Omental fat pad (tissue), 4 donors: ENCODE measurements at places on chromosomes 5 and 9.

DNA sequence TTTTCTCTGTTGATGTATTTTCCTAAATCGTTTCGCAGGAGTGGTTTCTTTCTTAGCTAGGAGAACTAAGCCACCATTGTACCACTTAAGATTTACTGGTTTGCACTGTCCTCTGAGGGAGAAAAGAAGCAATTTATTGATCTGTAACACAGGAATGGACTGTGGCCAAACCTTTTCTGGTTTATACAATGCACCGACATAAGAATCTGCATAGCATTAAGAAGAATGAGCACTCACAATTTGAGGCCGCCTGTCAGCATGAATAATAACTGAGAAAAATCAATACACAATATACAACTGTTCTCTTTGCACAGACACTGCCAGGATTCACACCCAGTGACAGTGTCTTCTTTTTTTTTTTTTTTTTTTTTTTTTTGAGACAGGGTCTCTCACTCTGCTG is 168.6 kb upstream of the DMRT1 start:
- DNase-seq: no peak

GRCh38 chr5:146540414-146540813 is 24.4 kb upstream of the GPR151 start:
- no peak for DNase-seq

GRCh38 chr5:134143944-134144941 is 29.8 kb downstream of the TCF7 start:
- peak; percentile 7 for DNase-seq

GRCh38 chr5:9067154-9067553 is 478.7 kb downstream of the SEMA5A start:
- no peak for DNase-seq

DNA sequence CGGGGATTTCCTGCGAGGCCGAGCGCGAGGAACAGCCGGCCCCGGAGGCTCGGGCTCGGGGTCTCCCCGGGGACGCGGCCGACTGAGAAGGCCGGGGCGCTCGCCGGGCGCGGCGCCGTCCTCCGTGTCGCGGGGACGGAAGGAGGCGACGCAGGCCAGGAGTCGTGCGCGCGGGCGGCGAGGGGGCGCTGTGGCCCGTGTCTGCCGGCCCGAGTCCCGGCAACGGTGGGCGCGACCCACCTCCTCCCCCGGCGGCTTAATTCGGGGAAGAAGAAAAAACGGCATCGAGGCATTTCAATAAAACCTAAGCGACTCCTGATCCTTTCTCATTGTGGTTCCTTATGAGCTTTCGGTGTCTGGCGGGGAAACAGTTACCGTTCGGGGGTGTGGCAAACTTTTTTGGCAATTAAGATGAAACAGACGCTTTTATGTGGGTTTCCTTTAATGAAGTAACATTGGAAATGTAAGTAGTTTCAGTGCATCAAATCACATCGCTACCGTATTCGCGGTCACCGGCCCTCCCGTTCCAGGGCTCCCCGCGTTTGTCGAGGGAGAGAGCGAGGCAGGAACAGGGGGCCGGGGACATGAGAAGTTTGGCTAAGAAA is 3.7 kb upstream of the IRX2 start:
- DNase-seq: no peak

DNA sequence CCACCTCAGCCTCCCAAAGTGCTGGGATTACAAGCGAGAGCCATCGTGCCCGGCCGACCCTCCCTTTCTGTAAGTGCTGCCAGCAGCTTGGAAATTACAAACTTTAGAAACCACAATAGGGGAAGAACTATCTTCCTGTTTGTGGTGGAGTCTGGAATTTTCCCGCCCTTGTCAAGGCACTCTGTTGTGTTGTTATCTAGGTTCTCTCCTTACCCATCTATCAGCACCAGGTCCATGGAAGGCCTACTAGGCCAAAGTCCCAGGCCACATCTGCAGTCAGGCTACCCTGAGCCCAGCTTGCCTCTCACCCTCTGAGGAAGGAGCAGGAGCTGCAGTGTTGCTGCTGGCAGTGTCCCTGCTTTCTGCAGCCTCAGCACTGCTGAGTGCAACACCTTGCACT is 214.9 kb downstream of the MCTP1 start:
- no peak for DNase-seq

GRCh38 chr9:122053567-122054350 is 39.3 kb downstream of the TTLL11 start:
- DNase-seq: no peak

DNA sequence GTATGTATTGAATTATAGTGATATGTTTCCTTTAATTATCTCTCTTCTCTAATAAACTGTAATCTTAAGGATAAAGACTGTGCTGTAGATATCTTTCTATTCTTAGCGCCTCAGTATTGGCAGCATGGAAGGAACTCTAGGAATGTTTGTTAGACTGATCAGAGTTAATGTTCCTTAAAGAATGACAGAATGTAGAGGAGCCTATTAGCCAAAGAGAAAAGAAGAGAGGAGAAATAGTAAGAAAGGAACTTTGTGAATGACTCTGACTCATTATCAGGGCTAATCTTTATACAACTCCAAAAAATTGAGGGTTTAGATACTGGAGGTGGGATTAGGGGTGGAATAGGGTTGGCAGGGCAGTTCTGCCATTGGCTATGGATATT is 59.0 kb upstream of the NUDT12 start:
- DNase-seq: no peak

DNA sequence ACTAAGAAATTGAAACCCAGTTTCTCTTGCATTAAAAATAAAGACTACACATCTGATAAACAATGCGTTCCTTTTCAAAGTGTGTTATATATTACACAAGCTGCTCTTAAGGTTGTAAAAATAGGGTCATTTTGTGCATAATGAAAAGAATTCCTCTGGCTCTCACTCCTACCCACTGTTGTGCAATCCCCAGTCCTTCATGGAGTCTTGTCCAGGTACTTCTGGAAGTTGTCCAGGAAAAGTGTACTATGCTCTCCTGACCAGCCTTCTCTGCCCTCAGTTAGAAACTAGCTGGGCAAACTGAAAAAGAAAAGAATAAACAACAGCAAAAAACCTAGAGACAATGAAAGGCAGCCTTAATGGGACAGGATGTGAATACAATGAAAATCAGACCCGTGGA is 345.5 kb upstream of the PAPPA start:
- DNase-seq: no peak

DNA sequence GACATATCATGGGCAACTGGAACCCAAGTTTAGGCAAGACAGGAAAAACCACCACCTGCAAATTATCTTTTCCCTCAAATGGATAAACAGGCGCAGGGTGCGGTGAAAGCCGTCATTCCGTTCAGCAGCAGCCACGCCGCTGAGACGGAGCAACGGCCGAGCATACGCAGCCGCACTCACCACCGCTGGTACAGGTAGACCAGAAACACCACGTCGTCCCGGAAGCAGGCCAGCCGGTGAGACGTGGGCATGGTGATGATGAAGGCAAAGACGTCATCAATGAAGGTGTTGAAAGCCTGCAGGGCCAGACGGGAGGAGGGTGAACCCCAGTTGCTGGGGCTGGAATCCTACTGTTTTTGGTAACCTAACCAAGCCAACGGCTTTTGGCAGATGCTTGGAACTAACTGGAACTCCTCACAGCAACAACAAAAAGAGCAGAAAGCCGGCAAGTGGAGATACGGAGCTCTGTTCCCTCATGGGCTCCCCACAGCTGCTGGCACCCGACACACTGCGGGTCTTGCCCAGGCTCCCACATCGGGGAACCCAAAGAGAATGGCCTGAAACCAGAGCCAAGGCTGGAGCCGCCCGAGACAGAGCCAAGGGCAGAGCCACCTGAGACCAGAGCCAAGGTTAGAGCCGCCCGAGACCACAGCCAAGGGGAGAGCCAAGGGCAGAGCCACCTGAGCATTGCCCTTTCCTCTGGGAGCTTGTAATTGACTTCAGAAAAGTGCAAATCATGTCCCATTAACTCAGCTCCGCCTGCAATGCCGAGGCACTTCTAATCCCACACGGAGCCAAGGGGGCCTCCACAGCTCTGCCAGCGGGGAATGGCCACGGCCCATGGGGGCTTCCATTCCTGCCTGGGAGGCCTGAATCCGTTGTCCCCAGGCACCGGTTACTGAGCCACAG is 24.2 kb downstream of the CLPTM1L start:
- no peak for DNase-seq

GRCh38 chr5:131109540-131110255 is 55.4 kb downstream of the HINT1 start:
- DNase-seq: no peak

- DNase-seq: no peak
These were observed 23.6 kb upstream of the PDE4D start for GRCh38 chr5:59917121-59917520.

GRCh38 chr9:16105168-16106020 is 552.6 kb downstream of the CCDC171 start:
- no peak for DNase-seq

GRCh38 chr5:76041863-76042262 is 41.3 kb upstream of the SV2C start:
- DNase-seq: no peak

DNA sequence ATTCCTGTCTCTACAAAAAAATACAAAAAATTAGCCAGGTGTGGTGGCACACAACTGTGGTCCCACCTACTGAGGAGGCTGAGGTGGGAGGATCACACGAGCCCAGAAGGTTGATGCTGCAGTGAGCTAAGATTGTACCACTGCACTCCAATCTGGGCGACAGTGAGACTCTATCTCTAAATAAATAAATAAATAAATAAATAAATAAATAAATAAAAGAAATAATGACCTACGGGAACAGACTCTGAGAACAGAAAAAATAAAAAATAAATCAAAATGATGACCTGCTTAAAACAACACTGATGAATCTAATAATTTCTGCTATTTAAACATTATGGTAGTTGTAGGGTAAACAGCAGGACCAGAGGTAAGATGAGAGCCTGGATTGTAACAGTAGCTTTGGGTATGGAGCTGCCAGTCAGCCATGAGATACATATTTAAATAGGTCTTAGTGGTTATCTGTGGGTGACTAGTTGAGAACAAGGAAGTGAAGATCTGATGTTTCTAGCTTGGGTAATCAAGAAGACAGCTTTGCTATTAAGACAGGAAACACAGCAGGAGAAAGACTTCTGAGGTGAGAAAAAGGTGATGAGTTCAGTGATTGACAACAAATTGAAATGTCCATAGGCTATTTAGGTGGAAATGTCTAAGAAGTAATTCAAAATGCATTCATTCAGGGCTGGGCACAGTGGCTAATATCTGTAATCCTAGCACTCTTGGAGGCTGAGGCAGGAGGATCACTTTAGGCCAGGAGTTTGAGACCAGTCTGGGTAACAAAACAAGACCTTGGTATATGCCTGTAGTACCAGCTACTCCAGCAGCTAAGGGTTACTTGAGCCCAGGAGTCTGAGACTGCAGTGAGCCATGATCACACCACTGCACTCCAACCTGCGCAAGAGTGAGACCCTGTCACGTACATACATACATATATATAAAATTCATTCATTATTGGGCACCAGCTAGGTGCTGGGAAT is 11.0 kb downstream of the RNF145 start:
- DNase-seq: no peak

DNA sequence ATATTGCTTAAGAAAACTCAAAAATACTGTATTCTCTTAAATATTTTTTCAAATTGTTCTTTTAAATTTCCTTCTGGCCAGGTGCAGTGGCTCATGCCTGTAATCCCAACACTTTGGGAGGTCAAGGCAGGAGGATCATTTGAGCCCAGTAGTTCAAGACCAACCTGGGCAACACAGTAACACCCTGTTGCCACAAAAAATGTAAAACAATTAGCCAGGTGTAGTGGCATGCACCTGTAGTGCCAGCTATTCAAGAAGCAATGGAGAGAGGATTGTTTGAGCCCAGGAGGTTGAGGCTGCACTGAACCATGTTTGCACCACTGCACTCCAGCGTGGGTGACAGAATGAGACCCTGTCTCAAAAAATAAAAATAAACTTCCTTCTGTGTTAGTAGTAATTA is 94.3 kb downstream of the STRBP start:
- no peak for DNase-seq

DNA sequence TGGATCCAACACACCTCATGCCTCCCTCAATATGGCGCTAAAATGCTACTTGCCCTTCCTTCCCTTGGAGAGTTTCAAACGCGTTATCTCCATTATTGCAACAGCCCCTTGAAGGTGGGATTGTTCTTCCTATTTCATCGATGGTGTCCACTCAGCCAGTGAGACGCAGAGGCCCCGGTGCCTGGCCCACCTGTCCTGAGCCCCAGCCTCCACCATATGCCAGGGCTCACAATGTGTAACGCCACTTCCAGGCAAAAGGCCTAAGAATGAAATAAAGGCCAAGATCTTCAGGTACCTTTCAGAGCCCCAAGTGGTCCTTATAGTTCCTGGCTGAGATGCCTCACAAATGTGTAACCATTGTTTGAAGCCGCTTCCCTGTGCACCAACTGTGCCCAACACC is 170.7 kb upstream of the PHYKPL start:
- no peak for DNase-seq

- no peak for DNase-seq
These were observed 5.2 kb upstream of the SLC22A5 start for GRCh38 chr5:132364319-132364718.

DNA sequence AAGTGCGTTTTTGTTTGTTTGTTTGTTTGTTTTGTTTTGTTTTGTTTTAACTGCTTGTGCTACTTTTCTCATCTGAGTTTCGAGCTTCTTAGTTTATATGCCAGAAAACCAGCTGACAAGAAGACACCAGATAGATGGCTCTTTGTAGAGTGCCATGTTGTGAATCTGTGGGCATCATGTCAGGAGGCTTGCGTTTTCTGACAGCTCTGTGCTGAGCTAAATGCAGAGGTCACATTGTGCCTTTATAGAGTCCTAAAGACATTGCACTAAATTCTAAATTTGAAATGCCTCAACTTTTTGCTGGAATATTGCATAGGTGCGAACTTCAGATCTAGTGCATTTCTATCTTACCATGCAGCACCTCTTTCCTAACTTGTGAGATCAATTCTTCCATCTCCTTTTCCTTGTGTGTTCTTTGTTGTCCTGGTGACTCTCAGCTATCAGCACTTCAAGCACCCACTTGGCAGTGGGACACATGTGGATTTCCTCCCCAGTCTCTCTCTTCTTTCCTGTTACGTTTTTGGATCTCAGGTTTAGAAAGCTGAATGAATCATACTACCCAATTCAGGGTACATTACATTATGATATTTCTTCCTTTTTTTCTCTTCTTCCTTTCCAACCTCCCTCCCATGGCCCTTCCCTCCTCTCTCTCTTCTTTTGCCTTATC is 379.0 kb upstream of the RPS23 start:
- DNase-seq: no peak

GRCh38 chr5:145161391-145161790 is 673.8 kb downstream of the PRELID2 start:
- DNase-seq: no peak

- DNase-seq: no peak
These were observed 14.0 kb upstream of the LTC4S start for GRCh38 chr5:179779826-179780225.
